Osteocyte (in vitro differentiated cells): ENCODE measurements at places on chromosomes 16 and 17. TPM values are rescaled to one million over a fixed set of nuclear protein-coding genes. Genes with fewer than 3 reads are reported as not detected.

GRCh38 chr17:66772148-66772812 is 62.6 kb upstream of the CACNG5 start:
- peaks cover 25% of the 10 kb centered on the region for H3K36me3 ChIP-seq
- H3K27me3 ChIP-seq, result no peaks in the 10 kb centered on the region
- H3K27ac ChIP-seq, result no peak overlapping the region
- peaks cover 4% of the 10 kb centered on the region for H3K4me1 ChIP-seq
- no peak overlapping the region for H3K4me3 ChIP-seq
- no peak for DNase-seq

DNA sequence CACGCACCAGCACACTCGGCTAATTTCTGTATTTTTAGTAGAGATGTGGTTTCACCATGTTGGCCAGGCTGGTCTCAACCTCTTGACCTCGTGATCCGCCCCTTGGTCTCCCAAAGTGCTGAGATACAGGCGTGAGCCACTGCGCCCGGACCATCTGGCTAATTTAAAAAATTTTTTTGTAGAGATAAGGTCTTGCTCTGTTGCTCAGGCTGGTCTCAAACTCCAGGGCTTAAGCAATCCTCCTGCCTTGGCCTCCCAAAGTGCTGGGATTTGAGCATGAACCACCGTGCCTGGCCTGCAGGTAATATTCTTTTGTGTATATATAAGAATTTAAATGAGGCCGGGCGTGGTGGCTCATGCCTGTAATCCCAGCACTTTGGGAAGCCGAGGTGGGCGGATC is 115.0 kb downstream of the RPTOR start:
- H3K4me3 ChIP-seq, result no peak overlapping the region
- no peak for DNase-seq
- H3K4me1 ChIP-seq, result peaks cover 14% of the 10 kb centered on the region
- H3K36me3 ChIP-seq, result peaks cover 8% of the 10 kb centered on the region
- no peak overlapping the region for H3K27ac ChIP-seq
- no peaks in the 10 kb centered on the region for H3K27me3 ChIP-seq

- DNase-seq, result no peak
- H3K27me3 ChIP-seq, result no peaks in the 10 kb centered on the region
- H3K36me3 ChIP-seq, result peaks cover 49% of the 10 kb centered on the region
- H3K4me3 ChIP-seq, result no peak overlapping the region
Observed at GRCh38 chr17:19812407-19812806, 55.3 kb downstream of the ULK2 start.

DNA sequence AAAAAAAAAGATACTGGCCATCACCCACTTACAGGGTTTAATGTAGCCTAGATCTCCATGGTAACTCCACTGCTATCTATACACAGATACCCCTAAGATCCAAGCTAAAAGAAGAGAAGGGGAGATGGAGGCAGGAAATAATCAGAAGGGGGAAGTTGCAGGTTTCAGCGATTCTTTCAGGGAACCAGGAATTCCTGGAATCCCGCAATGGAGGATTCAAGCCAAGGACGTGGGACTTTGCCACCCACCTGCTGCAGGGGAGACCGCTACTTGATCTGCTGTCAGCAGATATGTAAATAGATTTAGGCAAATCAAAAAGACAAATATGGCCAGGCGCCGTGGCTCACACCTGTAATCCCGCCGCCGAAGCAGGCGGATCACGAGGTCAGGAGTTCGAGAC is 121.1 kb downstream of the AIPL1 start:
- H3K36me3 ChIP-seq, result no peaks in the 10 kb centered on the region
- no peaks in the 10 kb centered on the region for H3K27me3 ChIP-seq
- DNase-seq, result no peak
- no peak overlapping the region for H3K27ac ChIP-seq

GRCh38 chr17:73317513-73318426 is 6.0 kb upstream of the CDC42EP4 start:
- H3K27me3 ChIP-seq, result no peaks in the 10 kb centered on the region
- no peak overlapping the region for H3K4me3 ChIP-seq
- peaks cover 50% of the 10 kb centered on the region for H3K4me1 ChIP-seq
- DNase-seq, result no peak
- H3K36me3 ChIP-seq, result no peaks in the 10 kb centered on the region

GRCh38 chr16:25052530-25052929 is 37.4 kb upstream of the ARHGAP17 start:
- H3K4me1 ChIP-seq, result peaks cover 37% of the 10 kb centered on the region
- no peaks in the 10 kb centered on the region for H3K36me3 ChIP-seq
- DNase-seq, result no peak
- H3K27me3 ChIP-seq, result no peaks in the 10 kb centered on the region
- no peak overlapping the region for H3K4me3 ChIP-seq

DNA sequence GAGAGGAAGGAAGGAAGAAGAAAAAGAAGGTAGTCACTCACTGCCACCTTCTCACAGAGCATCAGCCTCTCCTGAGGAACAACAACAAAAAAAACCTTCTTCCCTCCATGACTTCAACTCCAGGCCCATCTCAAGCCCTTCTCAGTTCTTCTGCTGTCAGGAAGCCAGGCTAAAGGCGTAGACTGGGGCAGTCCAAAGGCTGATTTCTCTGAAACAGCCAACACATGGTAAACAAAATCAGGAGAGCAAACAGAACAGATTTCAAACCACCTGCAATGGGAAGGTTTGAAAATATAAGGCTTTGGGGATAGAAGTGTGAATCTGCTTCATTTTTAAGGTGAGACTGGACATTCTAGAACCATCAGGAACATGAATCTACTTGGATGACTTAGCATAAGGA is 157.3 kb upstream of the DNAH9 start:
- no peak for DNase-seq
- no peaks in the 10 kb centered on the region for H3K4me1 ChIP-seq
- H3K36me3 ChIP-seq, result no peaks in the 10 kb centered on the region

DNA sequence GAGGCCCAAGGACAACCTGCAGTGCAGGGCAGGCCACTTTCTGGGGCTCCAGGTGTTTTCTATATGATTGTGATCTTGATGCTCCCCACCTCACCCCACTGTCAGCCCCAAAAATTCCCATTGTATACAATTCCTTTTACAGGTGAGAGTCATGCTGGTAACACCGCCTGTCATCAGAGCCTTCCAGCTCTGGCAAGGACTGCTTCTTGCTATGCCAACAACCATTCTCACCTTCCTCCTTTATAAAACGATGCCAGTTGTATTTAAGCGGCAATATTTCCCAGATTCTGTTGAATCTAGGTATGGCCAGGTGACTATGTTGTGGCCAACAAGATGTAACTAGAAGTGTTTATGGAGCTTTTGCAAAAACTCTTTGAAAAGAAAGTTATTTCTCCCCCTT is 30.4 kb upstream of the CALB2 start:
- DNase-seq, result no peak
- H3K27me3 ChIP-seq, result peaks cover 3% of the 10 kb centered on the region
- H3K36me3 ChIP-seq, result no peaks in the 10 kb centered on the region
- H3K27ac ChIP-seq, result no peak overlapping the region

DNA sequence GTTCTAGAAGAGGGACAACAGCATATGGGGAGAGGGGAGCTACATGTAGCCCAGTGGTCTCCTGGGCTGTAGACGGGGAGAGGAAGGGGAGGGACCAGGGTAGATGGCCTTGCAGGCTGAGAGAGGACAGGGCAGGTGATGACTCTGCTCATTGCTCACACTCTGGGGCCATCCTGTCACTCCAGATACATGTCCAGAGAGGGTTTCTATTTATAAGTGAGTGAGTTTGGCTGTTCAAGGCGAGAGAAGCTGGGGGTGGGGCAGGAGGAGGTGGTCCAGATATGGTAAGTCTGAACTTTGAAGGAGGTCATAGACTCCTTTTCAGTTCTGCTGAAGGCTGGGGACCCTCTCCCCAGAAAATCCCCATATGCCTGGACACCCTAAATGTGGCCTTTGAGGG is 22.2 kb downstream of the CACNA1G start:
- H3K4me1 ChIP-seq, result peaks cover 2% of the 10 kb centered on the region
- DNase-seq, result no peak
- H3K27me3 ChIP-seq, result peaks cover 38% of the 10 kb centered on the region
- no peak overlapping the region for H3K27ac ChIP-seq
- H3K36me3 ChIP-seq, result no peaks in the 10 kb centered on the region

DNA sequence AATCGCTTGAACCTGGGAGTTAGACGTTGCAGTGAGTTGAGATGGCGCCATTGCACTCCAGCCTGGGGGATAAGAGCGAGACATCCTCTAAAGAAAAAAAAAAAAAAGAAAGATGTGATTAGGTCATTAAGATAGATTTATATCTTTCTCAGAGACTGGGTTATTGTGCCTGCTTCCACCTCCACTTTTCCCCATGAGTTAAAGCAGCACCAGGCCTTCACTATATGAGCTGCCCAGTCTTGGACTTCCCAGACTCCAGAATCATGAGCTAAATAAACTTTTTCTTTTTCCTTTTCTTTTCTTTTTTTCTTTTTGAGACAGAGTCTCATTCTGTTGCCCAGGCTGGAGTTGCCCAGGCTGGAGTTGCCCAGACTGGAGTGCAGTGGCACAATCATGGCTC is 19.4 kb upstream of the CDH1 start:
- no peak for DNase-seq
- H3K36me3 ChIP-seq, result no peaks in the 10 kb centered on the region
- peaks cover 16% of the 10 kb centered on the region for H3K4me1 ChIP-seq

DNA sequence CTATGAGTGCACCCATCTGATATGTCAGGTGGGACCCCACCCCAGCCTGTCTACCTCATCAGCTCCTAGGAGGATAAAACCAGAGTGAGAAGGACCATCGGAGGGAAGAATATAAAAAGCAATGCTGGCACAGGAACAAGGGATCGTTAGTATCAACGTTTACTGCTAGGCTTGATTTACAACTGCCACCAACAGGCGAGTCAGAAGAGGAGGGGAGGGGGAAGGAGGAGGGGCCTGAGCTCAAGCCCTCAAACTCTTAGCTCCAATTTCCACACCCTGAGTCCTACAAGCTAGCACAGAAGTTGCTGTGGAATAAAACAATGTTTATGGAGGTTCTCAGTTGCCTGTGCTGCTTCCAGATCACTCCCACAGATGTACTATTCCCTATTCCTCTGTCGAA is 234.5 kb downstream of the C16orf78 start:
- H3K27ac ChIP-seq, result no peak overlapping the region
- peaks cover 16% of the 10 kb centered on the region for H3K4me1 ChIP-seq
- H3K27me3 ChIP-seq, result peaks cover 7% of the 10 kb centered on the region
- DNase-seq, result no peak
- peaks cover 9% of the 10 kb centered on the region for H3K36me3 ChIP-seq
- no peak overlapping the region for H3K4me3 ChIP-seq

GRCh38 chr17:4386406-4386805 is 19.9 kb upstream of the UBE2G1 start:
- DNase-seq, result no peak
- no peaks in the 10 kb centered on the region for H3K4me1 ChIP-seq
- H3K27me3 ChIP-seq, result peaks cover 10% of the 10 kb centered on the region
- no peaks in the 10 kb centered on the region for H3K36me3 ChIP-seq

- H3K4me3 ChIP-seq, result peak overlapping the region; percentile 88
- peak overlapping the region; percentile 94 for H3K27ac ChIP-seq
- peaks cover 9% of the 10 kb centered on the region for H3K4me1 ChIP-seq
- DNase-seq, result peak; percentile 87
- H3K36me3 ChIP-seq, result peaks cover 22% of the 10 kb centered on the region
Observed at GRCh38 chr16:30609002-30609925, 925 bp downstream of the ZNF689 start.

DNA sequence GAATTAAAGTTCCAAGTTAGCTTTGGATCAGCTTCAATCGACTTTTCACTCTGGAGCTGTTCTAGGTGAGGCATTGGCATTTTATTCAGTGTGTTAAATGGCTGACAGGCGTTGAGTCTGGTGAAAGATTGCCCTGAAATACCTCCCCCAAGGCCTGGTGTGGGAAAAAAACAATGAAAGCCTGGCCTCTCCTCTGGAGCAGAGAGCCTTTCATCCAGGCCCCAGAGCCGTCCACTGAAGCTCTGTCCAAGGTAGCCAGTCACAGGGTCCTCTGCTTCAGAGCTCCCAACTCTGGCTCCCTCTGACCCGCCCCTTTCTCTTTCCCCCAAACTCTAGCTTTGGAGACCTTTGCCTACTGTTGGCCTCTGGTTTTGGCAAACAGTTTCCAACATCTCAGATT is 123.6 kb upstream of the CRHR1 start:
- no peaks in the 10 kb centered on the region for H3K4me1 ChIP-seq
- no peak overlapping the region for H3K27ac ChIP-seq
- H3K27me3 ChIP-seq, result peaks cover 54% of the 10 kb centered on the region
- no peak for DNase-seq
- no peaks in the 10 kb centered on the region for H3K36me3 ChIP-seq

- no peaks in the 10 kb centered on the region for H3K27me3 ChIP-seq
- H3K4me3 ChIP-seq, result no peak overlapping the region
- no peak for DNase-seq
- H3K4me1 ChIP-seq, result no peaks in the 10 kb centered on the region
- no peaks in the 10 kb centered on the region for H3K36me3 ChIP-seq
Observed at GRCh38 chr16:24191876-24192402, 64.2 kb upstream of the CACNG3 start.

- no peaks in the 10 kb centered on the region for H3K27me3 ChIP-seq
- peaks cover 3% of the 10 kb centered on the region for H3K36me3 ChIP-seq
- no peak for DNase-seq
- no peak overlapping the region for H3K4me3 ChIP-seq
- no peak overlapping the region for H3K27ac ChIP-seq
- no peaks in the 10 kb centered on the region for H3K4me1 ChIP-seq
Observed at GRCh38 chr16:67697422-67698185, 21.5 kb downstream of the GFOD2 start.

- DNase-seq, result no peak
- H3K4me3 ChIP-seq, result no peak overlapping the region
Observed at GRCh38 chr16:52376676-52377280, 170.2 kb downstream of the TOX3 start.

DNA sequence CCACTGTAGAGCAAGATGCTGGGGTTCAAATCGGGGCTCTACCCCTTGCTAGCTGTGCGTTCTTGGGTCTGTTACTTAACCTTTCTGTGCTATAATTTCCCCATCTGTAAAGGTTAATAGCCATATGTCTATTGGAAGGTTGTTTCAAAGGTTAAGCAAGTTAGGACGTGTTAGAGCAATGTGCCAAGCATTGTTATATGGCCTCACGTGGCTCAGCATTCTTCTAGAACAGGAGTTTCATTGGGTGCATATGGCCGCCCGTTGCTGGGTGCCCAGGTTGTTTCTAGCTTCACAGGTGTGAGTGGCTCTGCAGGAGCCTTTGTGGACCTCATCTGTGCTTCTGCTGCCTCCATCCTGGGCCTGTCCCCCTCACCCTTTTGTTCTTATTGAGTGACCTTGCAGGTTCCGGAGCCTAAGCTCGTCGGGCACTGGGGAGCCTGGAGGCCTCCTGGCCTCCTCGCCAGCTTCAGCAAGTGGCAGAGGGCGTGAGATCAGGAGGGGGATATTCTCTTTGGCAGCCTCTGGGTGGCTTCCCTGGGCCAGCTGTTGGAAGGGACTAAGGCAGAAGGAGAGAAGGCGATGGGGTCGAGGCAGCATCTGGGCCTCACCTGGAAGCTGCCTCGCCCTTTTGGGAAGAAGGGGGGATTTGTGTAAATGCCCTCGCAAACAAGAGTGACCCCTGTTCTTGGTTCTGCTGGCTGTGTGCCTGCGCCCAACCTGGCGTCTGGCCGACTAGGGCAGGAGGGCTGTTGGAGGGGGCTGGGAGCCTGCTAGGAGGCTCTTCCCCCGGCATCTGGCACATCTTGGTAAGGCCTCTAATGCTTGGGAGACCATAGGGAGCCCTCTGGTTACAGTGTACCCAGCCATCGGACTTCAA is 80.2 kb upstream of the CIBAR2 start:
- H3K27me3 ChIP-seq, result no peaks in the 10 kb centered on the region
- H3K27ac ChIP-seq, result no peak overlapping the region
- DNase-seq, result no peak
- H3K4me3 ChIP-seq, result no peak overlapping the region
- H3K4me1 ChIP-seq, result peaks cover 26% of the 10 kb centered on the region

Gene BORCS6
- 6.2 and 6.8 TPM in 2 replicates for total RNA-seq

Gene FBXL16
- 0.32 and 0.44 TPM in 2 replicates for total RNA-seq

Gene CLEC19A
- not detected in 2 replicates for total RNA-seq

Gene ENPP7
- total RNA-seq, result not detected in 2 replicates

Gene RND2
- 0.91 and 1.5 TPM in 2 replicates for total RNA-seq

Gene PVALEF
- total RNA-seq, result not detected in 2 replicates

Gene FZD2
- 203 and 207 TPM in 2 replicates for total RNA-seq

Gene CMC2
- total RNA-seq, result 37.8 and 42.2 TPM in 2 replicates

Gene CHD9NB
- total RNA-seq, result 3.4 and 4.8 TPM in 2 replicates

Gene GPR179
- 0.13 TPM in 1 of 2 replicates, not detected in the other for total RNA-seq
